CD4-positive, alpha-beta T cell (primary cell): ENCODE measurements at places on chromosomes 16 and 17.

DNA sequence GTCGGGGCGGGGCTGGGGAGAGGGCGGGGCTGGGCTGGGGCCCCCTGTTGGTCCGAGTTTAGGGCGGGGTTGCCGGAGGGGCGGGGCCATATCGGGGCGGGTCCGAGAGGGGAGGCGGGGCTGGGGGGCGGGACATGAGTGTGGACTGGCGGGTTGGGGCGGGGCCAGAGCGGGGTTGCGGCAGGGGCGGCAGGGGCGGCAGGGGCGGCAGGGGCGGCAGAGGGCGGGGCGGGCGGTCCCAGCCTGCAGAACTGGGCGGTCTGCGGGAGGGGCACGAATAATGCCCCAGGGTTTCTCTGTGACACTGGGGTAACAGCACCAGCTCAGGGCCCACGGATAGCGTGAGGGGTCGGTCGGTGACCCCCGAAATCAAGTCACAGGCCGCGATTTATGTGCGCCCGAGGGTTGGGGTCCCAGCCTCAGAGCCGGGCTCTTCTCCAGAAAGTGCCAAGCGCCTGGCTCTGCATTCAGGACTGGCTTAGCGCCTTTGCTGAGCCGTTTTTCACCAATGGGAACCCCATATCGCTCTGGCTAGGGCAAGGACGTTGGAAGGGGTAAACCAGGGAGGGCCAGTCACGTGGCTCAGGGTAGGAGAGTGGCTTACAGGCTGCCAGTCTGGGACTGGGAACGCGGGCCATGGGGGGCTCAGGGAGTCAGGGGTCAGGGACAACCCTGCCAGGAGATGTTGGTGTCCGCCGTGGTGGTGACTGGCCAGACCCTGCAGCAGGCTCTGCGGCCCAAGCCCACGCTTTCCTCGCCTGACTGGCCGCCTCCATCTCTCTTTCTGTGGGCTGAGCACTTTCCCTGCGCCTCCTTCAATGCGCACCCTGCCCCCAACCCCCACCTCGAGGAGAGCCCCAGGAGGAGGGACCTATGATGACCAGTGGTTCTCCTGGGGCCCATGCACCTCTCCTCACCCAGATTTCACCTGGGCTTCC is 1.2 kb upstream of the METTL26 start:
- DNase-seq, result peak; percentile 92

- no peak for DNase-seq
Observed at GRCh38 chr16:78275420-78275819, 176.0 kb downstream of the WWOX start.

- no peak for DNase-seq
Observed at GRCh38 chr16:22810226-22810625, 3.7 kb upstream of the HS3ST2 start.

GRCh38 chr16:59252317-59252716 is 518.2 kb upstream of the GOT2 start:
- no peak for DNase-seq

- DNase-seq, result no peak
Observed at GRCh38 chr16:65663774-65664173, 541.9 kb upstream of the CDH11 start.
